Stimulated activated CD4-positive, alpha-beta T cell treated with anti-CD3 and anti-CD28 coated beads, Interleukin-1b, Interleukin-23, amount 100 ng/mL, for 48 hours (primary cell): ENCODE measurements at places on chromosomes 6 and 20.

- no peak for DNase-seq
Measured at GRCh38 chr6:149929422-149929821, 6.5 kb upstream of the RAET1G start.

DNA sequence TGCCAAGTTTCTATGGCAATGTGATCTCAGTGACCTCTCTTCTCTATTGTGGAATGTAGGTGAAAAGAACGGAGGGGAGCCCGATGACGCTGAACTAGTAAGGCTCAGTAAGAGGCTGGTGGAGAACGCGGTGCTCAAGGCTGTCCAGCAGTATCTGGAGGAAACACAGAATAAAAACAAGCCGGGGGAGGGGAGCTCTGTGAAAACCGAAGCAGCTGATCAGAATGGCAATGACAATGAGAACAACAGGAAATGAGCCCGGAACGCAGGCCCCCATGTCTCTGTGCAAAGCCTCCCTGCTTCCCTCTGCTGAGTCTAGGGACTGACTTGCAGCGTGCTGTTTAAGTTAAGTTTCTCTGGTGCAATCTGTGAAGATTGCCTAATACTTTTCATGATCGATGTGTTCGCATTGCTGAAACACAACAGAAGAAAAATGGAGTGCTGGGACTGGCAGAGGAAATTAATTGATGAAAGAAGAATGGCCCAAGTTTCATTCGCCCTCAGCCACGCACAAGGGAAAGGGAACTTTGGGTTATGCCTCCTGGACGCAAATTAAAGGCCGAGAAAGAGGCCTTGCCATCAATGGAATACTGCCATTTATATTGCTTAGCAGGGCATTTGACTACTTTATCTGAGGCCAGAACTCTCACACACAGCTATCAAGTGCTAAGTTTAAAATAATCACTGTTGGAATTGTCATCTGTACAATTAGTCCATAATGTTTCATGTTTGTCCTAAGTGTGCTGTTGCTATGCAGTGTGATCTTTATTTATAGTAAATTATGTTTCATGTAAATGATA is 146.4 kb downstream of the AKAP7 start:
- DNase-seq: peak; percentile 57

DNA sequence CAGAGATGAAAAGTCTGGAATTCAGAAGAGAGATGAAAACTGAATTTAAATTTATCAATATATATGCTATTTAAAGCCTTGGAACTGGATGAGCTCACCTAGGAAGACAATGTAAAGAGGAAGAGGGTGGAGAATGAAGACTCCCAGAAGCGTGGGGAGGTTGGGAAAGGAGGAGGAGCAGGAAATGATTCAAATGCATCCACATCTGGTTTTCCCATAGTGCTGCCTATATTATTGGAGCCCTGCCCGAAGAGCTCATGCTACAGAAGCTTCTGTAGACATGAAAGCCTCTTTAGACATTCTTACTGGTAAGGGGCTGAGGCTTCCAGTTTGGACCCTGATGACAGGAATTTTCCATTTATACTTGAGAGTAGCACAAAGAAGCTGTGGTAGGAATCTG is 19.2 kb downstream of the PDE7B start:
- DNase-seq: no peak

GRCh38 chr6:124260337-124260736 is 456.7 kb downstream of the NKAIN2 start:
- no peak for DNase-seq

DNA sequence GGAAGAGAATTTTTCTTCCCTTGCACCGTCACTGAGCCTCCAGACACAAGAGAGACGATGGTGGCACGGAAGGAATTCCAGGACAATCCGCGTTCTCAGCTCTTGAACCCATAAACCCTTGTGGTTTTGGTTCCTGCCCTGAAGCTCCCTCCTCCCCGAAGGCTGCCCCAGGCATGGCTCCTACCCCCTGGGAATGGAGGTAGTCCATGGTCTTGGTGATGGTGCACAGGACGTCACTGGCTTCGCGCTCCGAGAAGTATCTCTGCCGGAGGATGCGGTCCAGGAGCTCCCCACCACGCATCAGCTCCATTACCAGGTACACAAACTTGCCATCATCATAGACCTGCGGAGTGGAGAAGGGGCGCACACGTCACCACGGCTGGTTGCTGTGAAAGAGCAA is 47.5 kb upstream of the MPC1 start:
- DNase-seq: no peak

DNA sequence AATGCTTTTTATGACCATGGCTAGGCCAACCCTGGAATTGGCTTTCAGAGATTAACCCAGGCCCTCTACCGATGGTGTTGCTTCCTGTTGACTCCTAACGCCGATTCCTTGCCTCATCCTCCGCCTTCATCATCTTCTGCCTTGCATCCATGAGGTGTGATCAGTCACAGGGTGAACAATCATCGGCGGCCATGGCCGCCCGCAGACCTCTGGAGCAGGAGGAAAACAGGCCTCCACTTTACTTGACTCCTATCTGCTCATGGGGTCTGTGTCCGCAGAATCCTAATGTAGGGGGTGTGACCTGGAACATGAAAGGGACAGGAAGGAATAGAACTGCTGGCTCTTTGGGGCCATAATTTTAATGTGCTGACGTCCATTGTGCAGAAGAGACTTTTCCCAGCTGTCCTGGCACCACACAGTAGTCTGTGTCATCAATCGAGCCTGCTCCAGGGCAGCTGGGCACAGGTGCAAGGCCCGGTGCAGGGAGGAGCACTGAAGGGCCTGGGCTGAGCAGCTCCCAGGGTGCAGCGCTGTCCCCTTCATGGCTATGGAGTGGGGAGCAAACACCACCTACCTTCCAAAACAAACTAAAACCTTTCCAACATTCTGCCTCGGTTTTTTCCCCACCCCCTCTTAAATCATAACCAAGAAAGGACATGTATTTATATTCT is 8.0 kb downstream of the SLC22A3 start:
- DNase-seq: no peak

GRCh38 chr6:12345694-12346058 is 55.5 kb downstream of the EDN1 start:
- DNase-seq: no peak

GRCh38 chr20:437787-438486 is 24.4 kb downstream of the TBC1D20 start:
- no peak for DNase-seq

DNA sequence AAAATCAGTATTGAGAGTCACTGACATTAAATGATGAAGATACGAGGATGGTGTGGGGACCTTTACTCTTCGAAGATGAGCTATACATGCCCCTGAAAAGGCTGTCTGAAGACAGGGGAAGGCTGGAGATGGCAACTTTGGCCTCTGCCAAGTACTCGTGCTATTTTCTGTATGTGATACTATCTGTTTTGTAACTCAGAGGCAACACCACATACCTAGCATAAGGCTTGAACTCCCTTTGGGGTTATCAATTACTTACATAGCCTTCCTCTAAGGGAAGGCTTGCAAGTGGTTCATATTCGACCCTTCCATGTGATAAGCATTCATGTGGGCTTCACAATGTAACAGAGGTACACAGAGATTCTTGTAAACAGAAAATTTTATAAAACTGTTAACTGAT is 68.7 kb upstream of the FBXO30 start:
- no peak for DNase-seq

DNA sequence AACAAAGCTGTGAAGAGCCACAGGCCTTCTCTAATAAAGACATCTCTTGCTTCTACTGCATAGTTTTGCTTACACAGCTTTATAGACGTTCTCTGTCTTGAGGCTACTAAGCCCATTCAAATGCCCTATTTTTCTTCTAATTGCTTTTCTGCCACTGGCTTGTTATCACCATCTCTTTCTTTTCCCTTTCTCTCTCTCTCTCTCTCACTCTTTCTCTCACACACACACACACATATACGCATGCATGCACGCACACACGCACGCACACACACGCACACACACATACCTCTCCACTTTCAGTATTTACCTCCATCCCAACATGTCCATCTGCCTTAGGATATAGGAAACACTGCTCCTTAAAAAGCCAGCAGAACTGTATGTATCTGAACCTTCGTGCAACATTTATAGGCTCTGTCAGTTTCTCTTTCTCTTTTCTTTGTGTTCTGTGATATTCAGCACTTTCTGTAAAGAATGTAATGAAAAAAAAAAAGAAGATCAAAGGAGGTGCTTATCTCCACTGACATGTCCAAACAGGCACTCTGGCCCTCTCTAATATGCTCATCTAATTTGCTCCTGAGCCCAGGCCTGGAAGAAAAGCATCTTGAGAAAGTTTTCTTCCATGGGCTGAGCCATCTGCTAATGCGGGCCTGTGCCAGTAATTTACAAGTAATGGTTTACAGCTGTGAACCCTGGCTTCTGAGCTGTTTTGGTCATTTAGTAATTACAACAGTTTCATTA is 1046.7 kb upstream of the MAP3K7 start:
- no peak for DNase-seq

DNA sequence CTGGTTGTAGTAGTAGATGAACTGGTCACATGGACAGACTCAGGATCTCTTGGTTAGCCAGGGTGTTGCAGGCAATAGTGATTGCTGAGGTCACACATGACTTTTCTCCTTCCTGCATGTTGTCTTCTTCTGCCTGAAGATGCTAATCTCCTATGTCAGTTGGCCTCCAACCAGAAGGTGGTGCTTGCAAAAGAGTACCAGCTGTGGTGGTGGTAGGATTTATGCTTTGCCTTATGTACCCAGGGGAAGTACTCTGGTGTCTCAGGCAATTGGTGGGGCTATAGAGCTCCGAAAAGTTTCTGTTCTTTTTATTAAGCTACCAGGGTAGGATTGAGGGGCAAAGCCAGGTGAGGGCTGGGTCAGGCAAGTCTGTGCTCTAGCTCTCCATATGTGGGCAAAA is 98.5 kb downstream of the CARMIL1 start:
- no peak for DNase-seq

DNA sequence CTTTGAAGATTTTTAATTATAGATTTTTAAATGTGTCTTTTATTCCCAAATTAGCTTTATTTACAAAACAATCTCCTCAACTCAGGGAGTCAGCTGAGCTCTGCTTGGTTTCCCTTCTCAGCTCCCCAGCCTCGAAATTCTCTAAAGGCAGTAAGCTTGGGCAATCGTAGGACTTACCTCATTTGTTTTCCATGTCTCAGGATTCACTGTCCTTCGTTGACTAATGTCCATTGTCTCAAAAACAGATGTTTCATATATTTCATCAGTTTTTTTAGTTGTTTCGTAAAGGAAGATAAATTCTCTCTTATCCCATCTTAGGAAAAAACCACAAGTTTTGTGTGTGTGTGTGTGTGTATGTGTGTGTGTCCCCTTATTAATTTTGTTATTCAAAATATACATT is 102.2 kb upstream of the ADGRF1 start:
- no peak for DNase-seq

DNA sequence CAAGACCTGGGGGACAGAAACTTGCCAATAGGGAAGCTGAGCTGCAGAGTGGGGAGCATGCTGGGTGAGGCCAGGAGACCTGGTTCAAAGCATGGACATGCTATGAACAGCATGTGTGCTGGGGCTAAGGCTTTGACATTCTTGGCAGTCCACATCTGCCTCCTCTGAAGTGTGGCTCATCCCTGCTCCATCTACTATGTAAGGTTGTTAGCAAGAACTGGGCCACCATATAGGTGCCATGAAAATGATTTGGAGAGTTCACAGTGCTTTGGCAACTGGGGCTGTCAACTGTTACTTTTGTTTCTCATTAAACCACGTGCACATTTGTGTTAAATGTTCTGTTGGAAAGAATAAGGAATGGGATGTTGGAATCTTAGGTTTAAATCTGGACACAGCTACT is 311.1 kb downstream of the CDC5L start:
- DNase-seq: no peak

- DNase-seq: no peak
Measured at GRCh38 chr6:125811259-125811658, 20.5 kb downstream of the NCOA7 start.

GRCh38 chr20:40161391-40161790 is 527.6 kb downstream of the MAFB start:
- no peak for DNase-seq

DNA sequence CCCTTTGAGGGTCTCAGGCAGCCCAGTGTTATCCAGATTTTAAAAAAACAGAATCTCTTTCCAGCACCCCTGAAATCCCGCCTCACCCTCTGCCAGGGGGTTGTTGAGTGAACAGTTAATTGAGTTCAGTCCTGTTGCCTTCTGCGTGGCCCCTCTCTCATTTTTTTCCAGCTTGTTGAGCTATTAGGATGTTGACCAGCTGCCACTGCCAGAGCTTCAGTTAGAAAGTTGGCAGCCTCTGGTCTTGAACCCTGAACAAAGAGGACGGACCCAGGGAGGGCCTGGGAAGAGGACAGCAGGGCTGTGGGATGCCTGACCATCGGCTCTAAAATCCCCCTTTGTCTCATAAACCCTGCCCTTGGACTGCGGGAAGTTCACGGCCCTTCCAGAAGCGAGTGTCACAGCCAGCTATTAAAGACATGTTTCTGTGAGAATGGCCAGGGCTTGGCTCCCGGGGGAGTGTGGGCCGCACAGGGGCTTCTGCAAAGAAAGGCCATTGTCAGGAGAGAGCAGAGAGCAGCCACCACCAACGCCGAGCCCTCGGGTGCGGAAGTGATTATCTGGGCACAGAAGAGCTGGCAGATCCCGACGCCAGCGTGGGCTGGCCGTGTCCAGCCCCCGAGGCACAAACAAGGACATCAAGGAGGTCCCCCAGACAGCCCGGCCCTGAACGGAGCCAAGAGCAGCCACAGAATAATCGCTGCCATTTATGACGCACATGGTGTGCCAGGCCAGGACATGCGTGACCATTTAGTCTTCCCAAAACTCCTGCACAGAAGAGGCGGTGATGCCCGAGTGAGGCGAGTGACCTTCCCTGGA is 189.0 kb downstream of the ANKRD60 start:
- DNase-seq: no peak

GRCh38 chr20:8844179-8844578 is 224.7 kb upstream of the PLCB4 start:
- DNase-seq: no peak

DNA sequence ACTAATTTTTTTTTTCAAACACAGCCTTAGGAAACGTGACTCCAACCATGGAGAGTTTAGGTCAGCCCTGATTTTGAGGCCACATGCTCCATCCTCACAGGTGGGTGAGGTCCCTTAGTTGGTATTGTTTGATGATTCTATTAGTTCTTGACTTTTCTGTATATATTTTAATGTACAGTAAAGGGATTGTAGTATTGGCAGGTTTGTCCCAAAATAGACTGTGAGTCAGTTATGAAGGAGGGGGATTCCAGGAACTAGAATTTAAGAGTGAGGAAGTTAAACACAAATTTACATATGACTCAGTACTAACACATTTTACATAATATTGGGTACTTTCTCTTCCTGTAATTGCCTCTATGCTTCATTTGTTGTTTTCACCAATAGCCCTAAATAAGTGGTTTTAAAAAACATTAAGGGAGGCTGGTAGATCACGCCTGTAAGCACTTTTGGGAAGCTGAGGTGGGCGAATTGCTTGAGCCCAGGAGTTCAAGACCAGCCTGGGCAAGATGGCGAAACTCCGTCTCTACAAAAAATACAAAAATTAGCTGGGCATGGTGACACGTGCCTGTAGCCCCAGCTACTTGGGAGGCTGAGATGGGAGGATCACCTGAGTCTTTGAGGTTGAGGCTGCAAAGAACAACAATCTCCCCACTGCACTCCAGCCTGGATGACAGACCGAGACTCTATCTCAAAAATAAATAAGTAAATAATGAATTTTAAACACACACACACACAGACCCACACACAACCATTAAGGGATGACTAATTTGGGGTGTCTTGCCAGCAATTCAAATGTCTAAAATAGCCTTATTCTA is 81.8 kb downstream of the SGK1 start:
- DNase-seq: no peak
